ENCODE measurements at places on chromosomes 4 and X.
A peak's percentile ranks its signal among the peaks of the same experiment; 100 is the strongest.

- no peak for DNase-seq
Measured at GRCh38 chrX:96713303-96713702, 28.7 kb downstream of the DIAPH2 start.

DNA sequence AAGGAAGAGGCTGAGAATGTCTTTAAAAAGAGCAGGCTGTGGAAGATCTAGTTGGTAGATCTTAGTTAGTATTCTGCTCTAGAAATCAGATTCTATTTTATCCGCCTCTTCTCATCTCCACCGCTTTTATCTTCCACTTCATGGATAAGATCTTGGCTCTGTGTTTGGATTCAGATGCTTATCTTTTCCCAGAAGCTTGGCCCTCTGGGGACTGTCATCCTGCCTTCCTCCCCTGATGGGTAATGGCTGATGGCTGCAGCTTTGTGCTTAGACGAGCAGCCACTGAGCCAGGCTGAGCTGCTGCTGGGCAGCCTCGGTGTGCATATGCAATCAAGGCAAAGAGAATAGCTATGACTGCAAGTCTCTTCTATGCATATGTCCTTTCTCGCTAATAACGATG, 23.5 kb downstream of the TRIML1 start:
- no peak for DNase-seq

- no peak for DNase-seq
Measured at GRCh38 chr4:169305173-169305572, 34.4 kb upstream of the SH3RF1 start.

DNA sequence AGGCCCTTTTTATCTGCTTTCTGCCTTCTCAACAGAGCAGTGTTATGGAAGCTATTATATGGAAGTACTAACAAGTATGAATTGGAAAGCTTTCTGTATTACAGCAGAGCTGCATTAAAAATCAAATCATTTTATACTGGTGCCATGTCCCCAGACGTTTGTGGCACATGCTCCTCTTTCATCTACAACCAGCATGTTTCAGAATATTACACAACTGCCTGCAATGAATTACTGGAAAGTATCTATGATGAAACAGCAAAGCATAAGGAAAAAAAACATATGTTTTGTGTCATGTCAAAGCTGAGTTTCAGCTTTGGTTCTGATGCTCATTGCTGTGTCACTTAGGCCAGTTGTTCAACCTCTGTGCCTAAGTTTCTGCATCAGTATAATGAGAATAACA, 576.8 kb downstream of the GBA3 start:
- no peak for DNase-seq

DNA sequence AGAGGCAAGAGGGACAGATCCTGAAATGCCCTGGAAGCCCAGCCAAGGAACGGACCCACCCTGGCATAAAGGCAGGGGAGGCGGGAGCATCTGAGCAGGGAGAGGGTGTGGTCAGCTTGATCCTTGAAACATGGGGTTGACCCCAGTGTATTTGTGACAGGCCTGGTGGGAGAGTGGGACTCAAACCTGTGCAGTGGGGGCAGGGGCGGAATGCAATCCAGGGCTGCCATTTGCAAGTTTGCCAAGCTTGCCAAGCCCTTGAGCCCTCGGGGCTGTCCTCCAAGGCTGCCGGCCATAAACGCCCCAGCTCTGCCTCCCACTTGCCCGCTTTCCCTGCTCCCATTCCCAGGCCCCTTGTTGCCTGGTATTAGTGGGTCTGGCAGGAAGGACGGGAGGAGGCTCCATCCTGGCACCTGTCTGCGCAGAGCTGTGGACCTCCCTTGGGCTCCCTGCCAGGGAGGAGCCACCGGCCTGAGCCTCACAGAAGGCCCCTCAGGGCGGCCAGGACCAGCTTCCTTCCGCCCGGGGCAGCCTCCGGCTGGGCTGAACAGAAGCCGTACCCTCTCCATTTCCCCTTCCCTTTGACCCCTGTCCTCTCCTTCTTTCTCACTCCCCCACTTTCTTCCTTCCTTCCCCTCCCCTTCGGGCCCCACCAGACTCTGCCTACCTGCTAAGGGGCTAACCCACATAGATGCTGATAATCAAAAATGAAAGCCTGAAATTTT, 661 bp downstream of the S100P start:
- no peak for DNase-seq

- DNase-seq = peak; percentile 79
Measured at GRCh38 chr4:54657551-54658251, at the start of gene KIT. KIT (plus strand) TSS chr4:54657957; CDS start chr4:54658015, 58 bp downstream.

DNA sequence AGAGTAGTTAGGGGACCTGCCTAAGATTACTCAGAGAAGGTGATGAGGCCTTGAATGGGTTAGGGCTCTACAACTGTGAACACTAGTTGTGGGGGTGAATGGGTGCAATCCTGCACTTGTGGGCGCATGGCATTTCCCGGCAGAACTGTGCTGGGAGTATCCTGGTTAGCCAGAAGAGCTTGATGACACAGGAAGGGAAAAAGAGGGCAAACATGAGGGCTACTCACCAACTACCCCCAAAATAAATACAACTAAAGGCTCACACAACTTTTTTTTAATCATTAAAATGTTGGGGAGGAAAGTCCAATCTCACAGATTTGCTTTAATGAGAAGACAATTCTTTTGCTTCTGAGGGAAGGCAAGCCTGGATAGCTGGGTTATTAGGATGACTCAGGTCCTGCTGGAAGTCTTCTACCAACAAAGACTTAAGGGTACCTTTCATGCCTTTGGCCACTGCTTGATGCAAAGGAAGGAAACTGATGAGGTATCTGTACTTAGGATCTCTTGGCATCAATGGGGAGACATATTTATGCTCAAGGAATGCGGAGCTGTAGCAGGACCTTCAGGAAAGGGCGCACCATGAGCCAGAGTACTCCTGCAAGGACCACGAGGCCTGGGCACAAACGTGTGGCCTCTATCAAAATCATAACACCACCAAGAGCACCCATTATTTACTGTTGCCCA, 2.6 kb downstream of the PHKA2 start:
- DNase-seq = no peak

DNA sequence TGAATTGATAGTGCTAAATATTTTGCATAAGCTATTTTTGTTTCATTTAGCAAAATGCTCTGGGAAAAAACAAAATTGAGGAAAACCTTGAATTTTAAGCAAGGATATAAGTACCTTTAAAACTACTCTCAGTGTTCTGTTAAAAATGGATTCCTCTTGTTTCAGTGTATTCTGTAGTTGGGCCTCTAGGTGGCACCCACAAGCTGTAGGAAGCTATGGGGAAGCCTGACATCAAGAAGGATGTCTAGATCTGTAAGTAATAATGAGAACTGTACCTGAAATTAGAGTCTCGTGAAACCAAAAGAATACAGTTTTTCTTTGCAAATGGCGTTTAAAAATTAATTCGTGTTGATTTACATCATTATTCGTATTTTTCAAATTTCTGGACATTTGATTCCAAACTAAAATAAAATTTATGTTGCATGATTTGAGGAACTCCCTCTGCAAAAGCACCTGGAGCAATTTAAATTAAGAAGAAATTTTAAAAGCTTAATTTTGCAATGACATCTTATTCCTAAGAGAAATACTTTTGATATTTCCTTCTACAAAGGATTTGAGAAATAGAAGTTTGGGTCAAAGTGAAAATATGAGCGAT, 51.2 kb downstream of the TMPRSS11E start:
- peak; percentile 43 for DNase-seq

DNA sequence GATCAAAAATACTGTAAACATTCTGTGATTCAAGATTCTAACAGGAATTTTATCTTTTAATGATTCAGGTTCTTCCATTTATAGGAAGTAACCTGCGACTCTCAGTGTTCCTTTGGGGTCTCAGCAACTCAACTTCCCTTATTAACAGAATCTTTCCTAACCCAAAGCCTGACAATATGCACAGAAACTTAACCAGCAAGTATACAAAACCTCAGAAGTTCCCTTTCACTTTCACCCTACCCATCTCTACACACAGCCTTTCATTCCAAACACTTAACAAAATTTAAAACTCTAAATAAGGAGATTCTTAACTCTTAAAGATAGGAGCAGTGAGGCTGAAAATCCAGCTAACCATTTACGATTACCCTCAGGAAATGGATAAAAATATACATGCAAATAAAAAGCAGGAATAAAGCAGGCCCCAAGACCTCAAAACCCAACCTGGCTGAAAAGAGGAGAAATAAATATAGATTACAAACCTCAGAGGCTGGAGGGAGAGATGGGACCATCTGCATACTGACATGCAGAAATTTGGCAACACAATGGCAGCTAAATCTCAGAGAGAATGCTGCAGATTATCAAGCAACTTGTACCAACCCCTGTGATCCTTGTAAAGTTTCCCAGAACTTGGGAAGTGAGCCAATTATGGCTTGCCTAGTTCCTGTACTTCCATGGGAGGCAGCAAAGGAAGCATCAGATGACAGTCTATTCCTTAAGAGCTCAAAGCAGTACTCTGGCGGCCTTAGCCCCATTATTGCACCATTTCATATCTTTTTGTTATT, 101.0 kb downstream of the ATP11C start:
- DNase-seq = no peak

- DNase-seq = no peak
Measured at GRCh38 chr4:109383823-109384222, 49.8 kb upstream of the SEC24B start.

- DNase-seq = peak; percentile 4
Measured at GRCh38 chr4:36785973-36786372, 458.6 kb upstream of the NWD2 start.

DNA sequence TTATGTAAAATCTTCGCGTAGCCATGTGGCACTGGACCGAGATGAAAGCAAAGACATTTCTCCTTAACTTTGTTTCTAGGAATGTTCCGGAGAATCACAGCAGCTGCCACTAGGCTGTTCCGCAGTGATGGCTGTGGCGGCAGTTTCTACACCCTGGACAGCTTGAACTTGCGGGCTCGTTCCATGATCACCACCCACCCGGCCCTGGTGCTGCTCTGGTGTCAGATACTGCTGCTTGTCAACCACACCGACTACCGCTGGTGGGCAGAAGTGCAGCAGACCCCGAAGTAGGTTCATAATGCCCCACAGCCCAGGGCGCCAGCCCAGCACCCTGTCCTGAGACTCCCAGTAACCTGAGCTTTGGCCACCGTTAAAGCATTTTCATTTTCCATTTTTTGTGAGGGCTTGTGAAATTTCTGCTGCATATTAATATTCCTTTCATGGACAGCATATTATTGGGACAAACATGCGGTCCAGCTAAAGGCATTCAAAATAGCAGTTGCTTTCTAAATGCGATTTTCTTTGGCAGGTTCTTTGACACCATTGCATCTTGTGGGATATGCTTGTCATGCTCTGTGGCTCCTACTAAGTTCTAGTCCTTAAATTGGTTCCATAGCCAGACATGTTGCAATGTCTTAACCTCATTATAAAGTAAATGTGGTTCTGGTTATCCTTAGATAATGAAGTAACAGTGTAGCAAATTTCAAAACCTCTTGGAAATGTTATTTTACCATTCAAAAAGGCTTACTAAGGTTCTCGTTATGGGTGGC, 49.1 kb upstream of the MSANTD1 start:
- no peak for DNase-seq

DNA sequence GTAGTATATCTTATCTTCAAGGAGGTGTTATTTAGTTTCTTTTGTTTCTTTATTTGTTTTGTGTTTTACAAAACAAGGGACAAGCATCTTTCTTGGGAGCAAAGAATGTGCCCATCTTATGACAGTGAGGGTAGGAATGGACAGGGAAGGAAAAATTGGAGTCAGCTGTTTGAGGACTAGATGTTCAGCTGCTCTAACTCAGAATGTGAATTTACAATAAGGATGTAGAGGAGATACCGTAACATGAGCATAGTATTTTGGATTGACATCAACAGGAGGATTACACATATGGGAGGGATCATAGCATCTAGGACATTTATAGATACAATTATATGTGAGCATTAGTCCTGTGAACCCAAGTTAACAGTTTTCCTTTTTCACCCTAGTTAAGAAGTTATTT, 89.0 kb upstream of the GK2 start:
- DNase-seq = no peak

DNA sequence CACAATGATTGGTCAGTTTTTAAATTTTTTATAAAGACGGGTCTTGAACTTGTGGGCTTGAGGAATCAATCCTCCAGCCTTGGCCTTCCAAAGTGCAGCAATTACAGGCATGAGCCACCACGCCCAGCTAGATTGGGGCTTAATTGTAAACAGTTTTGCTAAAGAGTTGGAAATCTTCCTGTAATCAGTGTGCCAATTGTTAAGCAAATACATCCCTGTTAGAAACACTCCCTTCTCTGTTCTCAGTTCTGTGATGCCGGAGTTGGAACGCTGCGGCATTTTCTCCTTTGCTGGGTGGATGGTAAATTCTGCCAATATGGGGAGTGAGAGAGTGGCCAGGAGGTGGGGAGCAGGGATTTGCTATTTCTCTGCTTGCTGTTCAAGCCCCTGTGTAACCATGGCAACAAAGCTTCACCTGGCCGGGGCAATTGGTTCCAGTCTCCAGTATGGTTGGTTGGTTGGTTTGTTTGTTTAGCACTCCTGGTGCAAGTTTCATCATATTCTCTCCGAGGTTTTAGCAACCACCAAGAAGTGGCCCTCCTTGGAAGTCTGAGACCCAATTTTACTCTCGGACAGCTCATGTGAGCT, 3.0 kb upstream of the SPATA4 start:
- peak; percentile 60 for DNase-seq

GRCh38 chrX:118855681-118856310, 32.2 kb downstream of the ZCCHC12 start:
- DNase-seq = no peak

GRCh38 chr4:165828928-165829327, 44.1 kb upstream of the TLL1 start:
- no peak for DNase-seq

DNA sequence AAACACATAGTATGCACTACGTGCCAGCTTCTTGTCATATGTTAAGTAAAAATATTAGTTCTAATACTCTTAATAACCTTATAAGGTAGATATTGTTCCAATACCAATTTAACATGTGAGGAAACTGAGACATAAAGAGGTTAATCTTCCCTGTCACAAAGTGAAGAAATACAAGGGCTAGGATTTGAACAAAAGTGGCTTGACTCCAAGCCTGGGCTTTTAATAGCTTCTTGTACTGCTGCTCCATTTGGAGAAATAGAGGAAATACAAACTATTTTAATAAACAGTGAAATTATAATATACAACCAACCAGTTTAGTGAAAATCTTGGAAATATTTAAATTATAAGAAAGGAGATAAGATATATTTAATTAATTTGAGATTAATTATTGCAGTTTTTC, 33.2 kb downstream of the TLL1 start:
- no peak for DNase-seq

GRCh38 chr4:158788516-158788915, 19.7 kb downstream of the FNIP2 start:
- DNase-seq = no peak

DNA sequence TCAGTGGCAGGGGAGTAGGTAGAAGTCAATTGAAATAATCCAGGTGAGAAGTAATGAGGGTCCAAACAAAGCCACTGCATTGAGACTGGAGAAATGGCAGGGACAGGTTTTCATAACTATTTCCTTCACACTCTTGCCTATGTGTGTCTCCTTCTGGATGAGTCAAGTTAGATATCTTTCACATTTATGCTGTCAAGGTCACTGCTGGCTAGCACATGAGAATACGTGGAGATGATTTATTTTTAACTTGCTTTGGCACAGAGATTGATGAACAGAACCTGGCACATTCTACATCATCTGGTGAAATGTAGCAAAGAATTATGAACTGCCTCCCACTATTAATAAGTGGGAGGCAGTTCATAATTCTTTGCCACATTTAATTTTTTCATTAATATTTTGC, 66.7 kb upstream of the BOD1L1 start:
- no peak for DNase-seq

- DNase-seq = no peak
Measured at GRCh38 chr4:152503653-152504290, 32.1 kb downstream of the FBXW7 start.
